A172 (cell line): ENCODE measurements at places on chromosomes 7 and 10. TPM values are rescaled to one million over a fixed set of nuclear protein-coding genes. Genes with fewer than 3 reads are reported as not detected.
A peak's percentile ranks its signal among the peaks of the same experiment; 100 is the strongest.

DNA sequence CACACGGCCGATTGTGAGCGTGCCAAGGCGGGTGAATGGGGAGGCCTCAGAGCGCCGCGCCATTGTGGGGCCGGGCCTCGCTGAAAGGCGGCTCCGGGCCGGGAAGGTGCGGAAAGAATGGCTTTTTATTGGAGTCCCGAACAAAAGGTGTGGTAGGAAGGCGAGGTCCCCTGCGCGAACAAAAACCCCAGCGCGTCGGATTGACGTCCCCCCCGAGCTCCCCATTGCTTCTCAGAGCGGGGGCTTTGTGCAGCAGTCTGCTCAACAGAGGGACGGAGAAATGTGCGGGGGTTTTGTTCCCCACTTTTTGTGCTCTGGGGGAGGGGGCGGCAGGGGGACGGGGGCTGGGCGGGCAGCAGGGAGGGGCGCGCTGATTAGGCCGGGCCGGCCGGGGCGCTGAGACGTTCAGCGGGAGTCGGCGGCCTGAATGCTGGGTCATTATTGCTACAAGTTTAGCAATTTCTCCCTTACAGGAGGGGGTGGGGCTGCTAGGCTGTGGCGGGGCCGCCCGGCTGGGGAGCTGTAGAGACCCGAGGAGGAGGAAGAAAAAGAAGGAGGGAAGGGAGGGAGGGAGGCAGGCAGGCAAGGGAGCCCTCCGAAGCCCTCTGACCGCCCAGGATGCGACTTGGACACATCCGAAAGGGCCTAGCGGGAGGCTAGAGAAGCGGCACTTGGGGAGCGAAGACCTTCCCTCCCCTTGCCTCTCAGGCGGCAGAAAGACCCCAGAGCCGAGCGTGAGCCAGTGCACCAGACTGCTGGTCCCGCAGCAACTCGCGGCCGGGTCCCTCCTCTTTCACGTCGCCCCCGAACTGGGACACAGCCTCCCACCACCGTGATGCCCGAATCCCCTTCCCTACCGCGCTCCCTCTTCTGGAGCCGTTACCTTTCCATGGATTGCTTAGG is 4.6 kb downstream of the NKX2-3 start:
- DNase-seq, result no peak

The TWIST1 gene
- 15.6 and 20.9 TPM in 2 replicates for total RNA-seq

GRCh38 chr10:29807163-29807806 is 172.5 kb upstream of the SVIL start:
- peak; percentile 62 for DNase-seq

The METTL2B gene
- total RNA-seq, result 37.6 and 46.4 TPM in 2 replicates

The ASCC1 gene
- total RNA-seq, result 30.0 and 39.5 TPM in 2 replicates

GRCh38 chr10:121282264-121282663 is 316.0 kb downstream of the FGFR2 start:
- DNase-seq, result no peak

DNA sequence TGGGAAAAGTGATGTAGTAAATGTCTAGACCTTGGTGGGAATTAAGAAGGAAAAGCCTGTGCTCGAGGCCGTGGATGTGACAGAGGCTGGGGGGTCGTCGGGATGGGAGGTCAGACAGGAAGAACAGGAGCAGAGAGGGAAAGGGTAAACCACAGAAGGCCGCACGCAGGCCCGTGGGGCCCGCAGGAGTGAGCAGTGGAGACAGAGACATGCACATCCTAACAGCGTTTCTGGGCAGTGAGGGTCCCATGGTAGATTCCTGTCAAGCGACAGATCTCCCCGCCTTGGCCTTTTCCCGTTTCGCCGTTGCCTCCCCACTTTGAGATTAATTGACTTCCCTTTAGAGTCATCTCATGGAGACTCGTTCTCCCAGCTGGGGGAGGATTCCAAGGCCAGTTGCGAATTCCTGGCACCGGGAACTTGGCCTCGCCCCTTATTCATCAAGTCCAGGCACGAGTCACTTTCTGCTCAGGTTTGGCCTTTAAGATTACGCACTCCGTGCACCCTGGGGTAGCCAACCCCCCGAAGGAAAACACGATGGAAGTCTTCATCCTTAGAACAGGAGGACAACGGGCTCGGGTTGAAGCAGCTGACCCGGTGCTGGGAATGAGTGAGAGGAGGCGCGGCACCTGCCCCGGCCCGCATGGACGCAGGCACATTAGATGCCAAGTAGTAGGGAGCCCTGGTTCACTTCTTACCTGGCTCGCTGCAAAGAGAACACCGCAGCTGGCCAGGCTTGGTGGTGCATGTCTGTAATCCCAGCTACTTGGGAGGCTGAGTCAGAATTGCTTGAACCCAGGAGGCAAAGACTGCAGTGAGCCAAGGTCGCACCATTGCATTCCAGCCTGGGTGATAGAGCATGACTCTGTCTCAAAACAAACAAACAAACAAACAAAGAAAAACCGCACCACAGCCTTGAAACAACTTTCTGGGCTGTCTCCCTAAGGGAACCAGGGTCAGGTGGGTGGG is 315.2 kb upstream of the SHH start:
- no peak for DNase-seq

DNA sequence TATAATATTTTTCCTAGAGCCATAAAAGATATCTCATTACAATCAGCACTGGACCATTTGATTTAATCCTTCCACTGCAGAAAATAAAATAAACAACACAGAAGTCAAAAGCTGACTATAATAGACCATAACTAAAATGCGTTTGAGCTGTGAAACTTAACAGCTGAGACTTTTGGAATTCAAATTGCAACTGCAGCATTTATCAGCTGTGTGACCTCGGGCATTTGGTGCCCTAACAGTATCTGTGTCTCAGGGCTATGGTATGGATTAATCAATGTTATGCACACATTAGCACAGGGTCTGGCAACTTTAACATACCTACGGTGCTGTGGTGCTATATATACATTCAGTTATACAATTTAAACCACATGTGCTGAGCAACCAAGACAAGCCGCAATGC is 160.1 kb downstream of the COL28A1 start:
- no peak for DNase-seq

GRCh38 chr7:17144322-17144721 is 154.1 kb upstream of the AHR start:
- peak; percentile 71 for DNase-seq

DNA sequence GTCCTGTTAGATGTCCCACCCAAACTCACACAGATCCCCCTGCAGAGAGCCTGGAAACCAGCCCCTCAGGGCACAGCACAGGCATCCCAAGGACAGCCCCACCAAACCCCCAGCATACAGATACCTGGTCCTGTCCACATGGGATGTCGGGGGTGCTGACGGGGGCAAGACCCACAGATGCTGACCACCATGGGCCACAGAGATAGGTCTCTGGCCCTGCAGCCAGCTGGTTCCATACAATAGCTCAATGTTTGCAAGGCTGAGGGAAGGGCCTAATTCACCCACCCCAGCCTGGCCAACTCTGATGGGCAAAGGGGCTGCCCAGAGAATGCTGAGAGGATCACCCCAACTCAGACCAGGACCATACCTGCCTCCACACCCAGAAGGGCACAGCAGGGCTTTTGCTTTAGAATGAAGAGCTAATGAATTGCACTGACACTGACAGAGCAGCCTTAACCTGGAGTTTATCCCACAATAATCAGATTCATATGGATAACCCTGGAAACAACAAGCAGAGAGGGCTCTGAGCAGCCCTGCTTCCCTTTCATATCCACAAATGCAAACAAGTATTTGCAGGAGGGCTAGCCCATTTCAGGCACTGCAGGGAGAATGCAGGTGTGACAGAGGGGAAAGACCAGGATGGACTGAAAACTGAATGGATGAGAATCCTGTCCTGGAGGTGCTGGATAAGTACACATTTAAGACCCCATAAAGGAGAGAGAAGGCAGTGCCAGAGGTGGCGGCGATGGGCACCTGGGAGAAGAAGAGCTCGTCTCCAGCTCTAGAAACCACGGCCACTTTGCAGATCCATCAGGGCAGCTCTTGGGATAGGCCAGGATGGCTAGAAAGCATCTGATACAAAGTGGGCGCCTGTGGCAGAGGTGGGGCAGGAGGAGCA is 126.7 kb downstream of the TNS3 start:
- DNase-seq, result no peak

DNA sequence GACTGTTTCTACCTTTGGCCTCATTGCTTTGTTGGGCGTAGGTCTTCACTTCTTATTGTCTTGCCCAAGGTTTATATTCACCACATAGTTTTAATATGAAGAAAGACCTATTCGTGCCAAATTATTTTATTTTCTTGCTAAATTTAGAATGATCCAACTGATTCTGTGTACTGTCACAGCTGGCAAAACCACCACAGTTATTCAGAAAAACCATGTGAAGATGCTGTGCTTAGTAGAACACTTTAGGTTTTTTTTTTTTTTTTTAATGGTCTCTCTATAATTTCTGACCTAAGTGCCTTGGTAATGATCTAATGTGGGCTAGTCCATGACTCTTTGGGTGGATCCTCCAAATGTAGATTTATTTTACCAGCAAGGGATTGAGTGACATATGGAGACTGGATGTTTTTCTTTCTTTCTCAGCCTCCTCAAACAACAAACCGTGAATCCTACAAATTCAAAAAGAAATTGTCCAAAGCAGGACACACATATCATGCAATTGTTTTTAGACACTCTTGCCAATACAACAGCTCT is 243.8 kb downstream of the DYNC1I1 start:
- DNase-seq, result no peak

GRCh38 chr10:53724581-53724980 is 952.0 kb upstream of the MBL2 start:
- no peak for DNase-seq

DNA sequence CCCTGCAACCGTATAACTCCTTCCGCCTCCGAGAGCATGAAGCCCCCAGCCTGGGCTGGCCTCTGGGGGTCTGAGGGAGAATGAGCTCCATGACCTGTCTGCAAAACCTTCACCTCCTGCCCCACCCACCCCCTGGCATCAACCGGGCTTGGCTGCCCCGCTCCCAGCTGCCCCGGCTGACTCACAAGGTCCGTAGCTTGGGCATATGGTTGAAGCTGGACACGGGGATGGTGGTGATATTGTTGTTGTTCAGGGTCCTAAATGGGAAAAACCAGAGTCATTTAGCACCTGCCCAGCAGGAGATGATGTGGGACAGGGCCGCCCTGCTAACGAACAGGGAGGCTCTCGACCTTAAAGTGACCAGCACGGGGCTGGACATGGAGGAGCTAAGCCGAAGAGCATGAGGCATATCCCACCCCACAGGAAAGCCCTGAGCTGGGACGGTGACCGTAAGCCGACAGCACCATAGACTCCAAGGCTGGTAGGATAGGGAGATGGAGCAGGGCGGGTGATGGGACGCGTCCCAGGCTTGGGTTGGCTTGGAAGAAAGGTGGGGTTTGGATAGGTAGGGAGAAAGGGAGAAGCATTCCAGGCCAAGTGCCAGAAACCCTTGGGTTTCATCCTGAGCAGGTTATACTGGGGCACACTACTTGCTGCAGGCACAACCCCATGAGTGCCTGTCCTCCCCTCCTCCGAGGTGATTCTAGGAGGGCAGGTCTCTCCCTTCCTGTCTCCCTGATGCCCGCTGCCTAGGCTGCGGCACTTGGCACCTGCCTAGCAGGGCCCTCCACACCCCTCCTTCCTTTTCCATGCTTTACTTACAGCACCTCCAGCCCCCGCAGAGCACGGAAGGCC is 121.5 kb downstream of the SLIT1 start:
- no peak for DNase-seq

The GRID1 gene
- total RNA-seq, result 4.9 and 5.2 TPM in 2 replicates

DNA sequence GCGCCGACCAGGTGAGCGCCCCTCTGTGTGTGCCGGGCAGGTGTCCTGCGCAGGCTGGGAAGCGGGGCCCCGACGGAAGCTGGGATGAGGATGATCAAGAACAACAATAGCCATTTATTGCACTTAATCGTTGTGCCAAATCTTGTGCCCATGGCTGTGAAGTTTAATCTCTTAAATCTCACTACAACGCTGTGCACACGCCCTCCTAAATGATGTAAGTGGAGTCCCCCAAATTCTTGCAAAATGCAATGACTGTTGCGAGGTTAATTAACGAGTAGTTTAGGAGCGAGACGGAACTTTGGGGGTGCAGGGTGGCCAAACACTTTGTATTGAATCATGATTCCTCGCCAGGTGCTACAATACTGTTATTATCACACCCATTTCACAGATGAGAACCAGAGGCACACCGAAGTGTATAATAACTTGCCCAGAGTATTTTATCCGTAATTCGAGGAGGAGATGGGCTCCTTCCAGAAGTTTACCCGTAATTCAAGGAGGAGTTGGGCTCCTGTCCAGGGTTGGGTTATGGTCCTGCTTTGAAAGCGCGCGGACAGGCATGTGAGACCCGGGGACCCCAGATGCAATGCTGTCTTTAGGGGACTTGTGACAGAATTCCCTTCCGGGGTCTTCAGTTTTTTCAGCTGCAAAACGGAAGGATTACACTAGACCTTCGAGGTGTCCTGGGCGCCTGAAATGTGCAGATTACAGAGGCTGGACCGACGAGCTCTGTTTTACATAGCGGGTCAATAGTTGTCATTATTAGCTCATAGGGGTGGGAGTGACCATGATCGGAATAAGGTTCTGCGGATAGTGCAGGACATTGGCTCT is 1.0 kb downstream of the FFAR4 start:
- DNase-seq, result no peak

DNA sequence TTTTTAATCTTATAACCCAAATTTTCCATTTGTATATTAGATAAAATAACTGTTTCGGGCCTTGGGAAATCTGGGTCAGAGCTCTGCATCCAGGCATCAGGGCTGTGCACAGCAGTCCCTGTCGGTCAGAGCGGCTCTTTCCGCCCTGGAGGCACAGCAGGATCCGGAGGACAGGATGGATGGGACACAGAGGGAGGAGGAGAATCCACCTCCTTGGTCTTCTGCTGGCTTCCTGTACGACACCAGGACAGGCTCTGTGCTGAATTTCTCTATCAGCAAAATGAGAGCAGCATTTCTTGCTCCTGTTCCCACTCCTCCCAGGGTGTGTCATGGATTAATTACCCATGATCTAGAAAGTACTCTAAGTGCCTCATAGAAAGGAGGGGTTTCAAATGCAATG is 254.9 kb downstream of the SKAP2 start:
- DNase-seq, result no peak

The AASS gene
- 18.9 and 22.0 TPM in 2 replicates for total RNA-seq

The PAX4 gene
- total RNA-seq, result not detected in 2 replicates

DNA sequence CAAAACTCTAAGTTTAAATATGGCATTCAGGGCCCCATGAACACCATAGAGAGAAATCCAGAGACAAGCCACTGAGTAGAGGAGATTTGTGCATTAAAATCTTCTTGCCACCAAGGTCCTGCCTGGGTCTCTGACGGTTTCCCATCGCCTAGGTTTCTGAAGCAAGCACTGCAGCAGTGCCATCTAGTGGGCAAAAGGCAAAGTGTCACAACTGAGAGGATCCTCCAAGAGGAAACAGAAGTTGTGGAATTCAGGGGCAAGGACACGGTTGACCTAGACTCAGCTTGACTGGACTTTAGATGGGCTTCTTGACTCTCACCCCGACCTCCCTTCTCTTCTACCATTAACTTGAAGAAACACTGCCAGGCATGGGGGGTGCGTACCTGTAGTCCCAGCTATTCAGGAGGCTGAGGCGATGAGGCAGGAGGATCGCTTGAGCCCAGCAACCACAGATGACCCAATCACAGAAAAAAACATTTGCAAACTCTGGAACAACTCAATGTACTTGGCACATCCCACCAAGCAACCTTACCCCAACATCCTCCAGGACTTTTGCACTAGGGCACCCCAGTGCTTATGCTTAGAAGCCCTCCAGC is 604.1 kb downstream of the GALNT17 start:
- DNase-seq, result peak; percentile 59

The ANKRD61 gene
- total RNA-seq, result 1.0 TPM in 1 of 2 replicates, not detected in the other
